ENCODE measurements at places on chromosomes 6 and 20. TPM values are rescaled to one million over a fixed set of nuclear protein-coding genes. Genes with fewer than 3 reads are reported as not detected.

UCKL1 gene
- 16.7 TPM for total RNA-seq

DNA sequence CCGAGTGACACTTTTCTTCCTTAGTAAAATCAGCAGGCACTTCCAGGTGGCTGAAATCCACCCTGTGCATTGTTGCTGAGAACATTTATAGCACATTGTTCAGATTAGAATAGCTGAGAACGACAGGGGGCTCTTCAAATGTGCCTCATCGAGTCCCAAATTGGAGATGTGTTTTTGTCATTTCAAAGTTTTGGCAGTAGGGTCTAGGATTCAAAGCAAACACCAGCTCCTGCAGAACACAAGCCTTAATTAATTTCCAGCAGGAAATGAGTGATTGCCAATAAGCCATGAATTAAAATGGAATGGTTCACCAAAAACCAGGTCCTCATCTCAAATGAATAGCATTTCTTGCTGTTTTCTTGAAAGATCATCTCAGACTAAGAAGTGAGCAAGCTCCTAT lies 171.6 kb downstream of the PLCB1 start:
- H3K36me3 ChIP-seq = no peaks in the 10 kb centered on the region
- no peak for DNase-seq
- H3K4me1 ChIP-seq = peaks cover 2% of the 10 kb centered on the region

- H3K4me3 ChIP-seq = no peak overlapping the region
- peak; percentile 38 for DNase-seq
- H3K27me3 ChIP-seq = no peaks in the 10 kb centered on the region
- H3K4me1 ChIP-seq = peaks cover 6% of the 10 kb centered on the region
- H3K36me3 ChIP-seq = peaks cover 15% of the 10 kb centered on the region
- H3K27ac ChIP-seq = no peak overlapping the region
These were observed 36.9 kb downstream of the TRPC4AP start for GRCh38 chr20:35055445-35056276.

DNA sequence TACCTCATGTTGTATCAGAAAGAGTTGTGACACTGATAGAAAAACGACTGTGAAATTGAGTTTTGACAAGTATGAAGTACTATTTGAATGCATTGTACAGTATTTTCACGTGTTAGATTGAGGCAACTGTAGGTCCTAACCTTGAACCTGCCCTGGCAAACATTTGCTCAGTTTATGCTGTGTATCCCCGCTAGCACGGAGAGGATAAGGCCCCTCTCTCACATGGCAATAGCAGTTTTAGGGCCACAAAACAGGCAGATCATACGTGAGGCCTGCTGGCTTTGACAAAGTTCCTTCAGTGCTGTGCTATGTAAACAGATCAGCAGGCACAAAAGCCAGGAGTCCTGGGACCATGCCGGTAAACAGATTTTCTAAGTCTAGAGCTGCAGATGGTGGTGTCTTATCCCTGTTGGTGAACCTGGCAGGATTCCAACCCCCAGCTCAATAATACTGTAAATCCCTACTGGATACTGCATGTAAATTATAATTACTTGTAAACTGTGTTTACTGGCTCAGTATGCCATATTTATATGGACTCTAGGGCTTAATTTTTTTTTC lies 23.8 kb upstream of the FAM217A start:
- no peak for DNase-seq
- peaks cover 29% of the 10 kb centered on the region for H3K27me3 ChIP-seq
- H3K4me3 ChIP-seq = no peak overlapping the region
- no peaks in the 10 kb centered on the region for H3K4me1 ChIP-seq
- no peak overlapping the region for H3K27ac ChIP-seq

GRCh38 chr6:135922174-135922573 lies 70.7 kb downstream of the PDE7B start:
- peaks cover 11% of the 10 kb centered on the region for H3K4me1 ChIP-seq
- peak overlapping the region; percentile 69 for H3K27ac ChIP-seq
- H3K4me3 ChIP-seq = no peak overlapping the region

GRCh38 chr20:33992923-33993575 lies 662 bp upstream of the RALY start:
- peaks cover 8% of the 10 kb centered on the region for H3K4me1 ChIP-seq
- no peaks in the 10 kb centered on the region for H3K27me3 ChIP-seq
- DNase-seq = peak; percentile 99
- peak overlapping the region; percentile 88 for H3K4me3 ChIP-seq

PPP1R3G gene
- total RNA-seq = 0.18 TPM

DNA sequence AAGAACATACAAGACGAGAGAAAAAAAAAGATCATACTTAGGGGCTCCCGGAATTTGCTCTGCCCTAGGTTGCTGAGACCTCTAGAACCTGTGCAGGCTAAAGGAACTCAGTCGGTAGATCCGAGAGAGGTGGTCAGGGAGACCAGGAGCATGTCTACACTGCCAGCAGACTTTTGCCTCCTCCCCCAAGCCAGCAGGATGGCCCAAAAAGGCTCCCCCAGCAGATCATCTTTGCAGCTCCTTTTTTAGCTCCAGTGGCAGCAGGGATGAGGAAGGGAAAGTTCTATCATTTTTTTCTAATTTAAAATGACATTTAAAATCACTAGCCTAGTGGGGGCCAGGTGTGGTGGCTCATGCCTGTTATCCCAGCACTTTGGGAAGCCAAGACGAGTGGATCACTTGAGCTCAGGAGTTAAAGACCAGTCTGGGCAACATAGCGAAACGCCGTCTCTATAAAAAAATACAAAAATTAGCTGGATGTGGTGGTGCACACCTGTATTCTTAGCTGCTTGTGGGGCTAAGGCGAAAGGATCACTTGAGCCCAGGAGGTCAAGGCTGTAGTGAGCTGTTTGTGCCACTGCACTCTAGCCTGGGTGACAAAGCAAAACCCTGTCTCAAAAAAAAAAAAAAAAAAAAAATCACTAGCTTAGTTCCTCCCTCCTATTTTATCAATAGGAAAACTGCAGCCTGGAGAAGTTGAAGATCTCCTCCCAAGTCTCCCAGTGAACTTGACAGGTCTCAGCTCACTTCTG lies 69.3 kb upstream of the MYL9 start:
- H3K36me3 ChIP-seq = peaks cover 9% of the 10 kb centered on the region
- H3K27ac ChIP-seq = no peak overlapping the region
- no peak overlapping the region for H3K4me3 ChIP-seq
- DNase-seq = no peak
- H3K27me3 ChIP-seq = no peaks in the 10 kb centered on the region

- H3K4me3 ChIP-seq = no peak overlapping the region
- H3K27ac ChIP-seq = no peak overlapping the region
- no peaks in the 10 kb centered on the region for H3K27me3 ChIP-seq
- H3K4me1 ChIP-seq = peaks cover 2% of the 10 kb centered on the region
- DNase-seq = no peak
These were observed 162.3 kb upstream of the PDE10A start for GRCh38 chr6:165825256-165825815.

GRCh38 chr20:61960836-61961235 lies 104.8 kb downstream of the TAF4 start:
- DNase-seq = no peak
- no peaks in the 10 kb centered on the region for H3K4me1 ChIP-seq
- H3K27ac ChIP-seq = no peak overlapping the region

DNA sequence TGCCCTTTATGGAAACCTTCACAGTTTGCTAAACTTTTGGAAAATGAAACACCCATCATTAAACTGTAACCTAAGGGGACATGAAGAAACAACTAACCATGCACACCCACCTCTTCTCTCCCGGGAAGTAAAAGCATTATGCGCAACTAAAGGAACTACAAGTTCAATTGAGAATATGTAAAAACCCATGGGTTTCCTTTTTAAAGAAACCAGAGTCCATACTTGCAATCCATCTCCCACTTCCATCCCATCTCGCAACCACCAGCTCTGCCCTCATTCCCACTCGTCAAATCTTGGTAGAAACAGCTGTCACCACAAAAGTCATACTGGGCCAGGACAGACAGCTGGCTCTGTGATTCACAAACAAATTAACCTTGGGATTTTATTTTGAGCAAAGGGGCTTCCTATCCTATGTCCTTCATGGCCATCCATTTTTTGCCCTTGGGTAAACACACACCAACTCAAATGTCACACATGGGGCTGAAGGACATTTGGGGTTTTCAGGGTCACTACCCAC lies 81.5 kb downstream of the HAO1 start:
- H3K27me3 ChIP-seq = peaks cover 1% of the 10 kb centered on the region
- H3K4me1 ChIP-seq = no peaks in the 10 kb centered on the region
- DNase-seq = no peak

DNA sequence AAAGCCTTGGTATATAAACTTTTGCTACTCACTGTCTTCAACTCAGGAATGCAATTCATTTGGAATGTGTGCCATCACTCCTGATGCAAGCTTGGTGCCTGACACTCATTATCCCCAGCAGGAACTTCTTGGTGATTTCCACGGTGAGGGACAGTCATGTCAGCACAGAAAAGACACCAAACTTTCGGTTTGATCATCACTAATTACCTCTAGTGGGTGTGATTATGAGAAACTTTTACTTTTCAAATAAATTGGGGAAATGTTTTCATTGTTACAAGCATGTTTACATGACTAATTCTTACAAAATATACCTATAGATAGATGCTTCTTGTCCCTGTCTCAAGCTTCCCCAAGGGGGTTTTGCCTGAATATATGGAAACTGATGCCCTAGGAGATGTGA lies 40.9 kb downstream of the RPP40 start:
- no peaks in the 10 kb centered on the region for H3K36me3 ChIP-seq
- no peaks in the 10 kb centered on the region for H3K4me1 ChIP-seq
- H3K27me3 ChIP-seq = no peaks in the 10 kb centered on the region
- H3K27ac ChIP-seq = no peak overlapping the region
- no peak overlapping the region for H3K4me3 ChIP-seq
- no peak for DNase-seq

- H3K4me1 ChIP-seq = no peaks in the 10 kb centered on the region
- no peaks in the 10 kb centered on the region for H3K27me3 ChIP-seq
- DNase-seq = peak; percentile 71
- no peak overlapping the region for H3K27ac ChIP-seq
- peaks cover 2% of the 10 kb centered on the region for H3K36me3 ChIP-seq
These were observed 43.7 kb downstream of the TRMT11 start for GRCh38 chr6:126030045-126030444.

FARS2 gene
- 28.9 TPM for total RNA-seq

DNA sequence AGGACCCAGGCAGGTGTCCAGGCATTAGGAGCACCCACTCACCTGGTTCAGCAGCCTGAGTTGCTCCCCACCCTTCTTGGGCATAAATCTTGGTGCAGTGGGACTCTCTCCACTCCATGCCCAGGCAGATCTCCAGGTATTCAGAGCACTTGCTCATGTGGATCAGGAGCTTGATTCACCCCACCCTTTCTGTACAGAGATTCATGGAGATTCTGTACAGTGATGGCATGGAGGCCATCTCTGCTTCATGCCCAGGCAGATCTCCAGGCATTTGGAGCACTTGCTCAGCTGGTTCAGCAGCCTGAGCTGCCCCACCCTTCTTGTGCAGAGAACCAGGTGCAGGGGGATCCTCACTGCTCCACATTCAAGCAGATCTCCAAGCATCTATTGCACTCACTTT lies 44.1 kb downstream of the BEND6 start:
- H3K27ac ChIP-seq = no peak overlapping the region
- H3K4me3 ChIP-seq = no peak overlapping the region
- H3K36me3 ChIP-seq = peaks cover 3% of the 10 kb centered on the region

- no peak overlapping the region for H3K4me3 ChIP-seq
- no peaks in the 10 kb centered on the region for H3K27me3 ChIP-seq
- H3K27ac ChIP-seq = peak overlapping the region; percentile 10
- H3K4me1 ChIP-seq = peaks cover 51% of the 10 kb centered on the region
- DNase-seq = no peak
These were observed 11.3 kb downstream of the NT5E start for GRCh38 chr6:85460921-85461797.

CAGE1 gene
- total RNA-seq = not detected

ASIP gene
- total RNA-seq = not detected

GGT7 gene
- 3.3 TPM for total RNA-seq

GRCh38 chr6:38522322-38522721 lies 117.4 kb downstream of the BTBD9 start:
- H3K27ac ChIP-seq = no peak overlapping the region
- DNase-seq = peak; percentile 88
- no peak overlapping the region for H3K4me3 ChIP-seq
- H3K27me3 ChIP-seq = no peaks in the 10 kb centered on the region

DNA sequence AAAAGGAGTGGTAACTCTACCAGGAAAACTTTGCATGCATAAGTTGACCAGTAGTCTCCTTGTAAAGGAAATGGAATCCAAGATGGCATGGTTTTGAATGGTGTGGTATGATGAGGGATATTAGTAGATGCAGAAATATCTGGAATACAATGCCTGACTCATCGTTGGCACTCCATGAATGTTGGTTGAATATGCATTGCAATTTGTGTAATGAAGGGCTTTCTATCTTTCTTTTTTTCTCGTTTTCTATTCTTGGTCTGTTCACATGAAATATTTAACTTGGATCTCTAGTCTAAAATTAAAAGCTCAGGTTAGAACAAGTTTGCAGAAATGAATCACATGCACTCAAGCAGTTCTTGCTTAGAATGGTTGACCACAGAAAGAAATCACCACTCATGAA lies 277.3 kb upstream of the PRND start:
- H3K27ac ChIP-seq = no peak overlapping the region
- no peak overlapping the region for H3K4me3 ChIP-seq
- H3K36me3 ChIP-seq = no peaks in the 10 kb centered on the region
- DNase-seq = peak; percentile 46

NOTCH4 gene
- total RNA-seq = 2.2 TPM

DNA sequence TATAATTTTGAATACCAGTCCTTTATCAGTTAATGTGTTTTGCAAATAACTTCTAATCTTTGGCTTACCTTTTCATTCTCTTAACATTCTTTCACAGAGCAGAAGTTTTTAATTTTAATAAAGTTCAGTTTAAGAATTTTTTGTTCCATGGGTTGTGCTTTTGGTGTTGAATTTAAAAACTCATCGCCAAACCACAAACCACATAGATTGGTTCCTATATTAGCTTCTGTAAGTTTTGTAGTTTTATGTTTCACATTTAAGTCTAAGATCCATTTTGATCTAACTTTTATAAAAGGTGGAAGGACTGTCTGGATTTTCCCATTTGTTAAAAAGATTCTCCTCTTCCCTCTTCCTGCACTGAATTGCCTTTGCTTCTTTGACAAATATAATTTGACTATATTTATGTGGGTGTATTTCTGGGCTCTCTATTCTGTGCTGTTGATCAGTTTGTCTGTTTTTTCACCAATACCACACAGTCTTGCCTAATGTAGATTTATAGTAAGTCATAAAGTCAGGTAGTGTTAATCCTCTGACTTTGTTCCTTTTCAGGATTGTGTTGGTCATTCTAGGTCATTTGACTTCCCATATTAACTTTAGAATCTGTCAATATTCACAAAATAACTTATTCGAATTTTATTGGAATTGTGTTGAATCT lies 17.5 kb upstream of the SDCBP2 start:
- H3K36me3 ChIP-seq = 0 out of 2 replicates have a peak, but pooled peaks cover 1% of the 10 kb centered on the region
- H3K4me3 ChIP-seq = no peak overlapping the region
- no peak overlapping the region for H3K27ac ChIP-seq
- H3K27me3 ChIP-seq = no peaks in the 10 kb centered on the region
- peaks cover 15% of the 10 kb centered on the region for H3K4me1 ChIP-seq
- DNase-seq = no peak

DNA sequence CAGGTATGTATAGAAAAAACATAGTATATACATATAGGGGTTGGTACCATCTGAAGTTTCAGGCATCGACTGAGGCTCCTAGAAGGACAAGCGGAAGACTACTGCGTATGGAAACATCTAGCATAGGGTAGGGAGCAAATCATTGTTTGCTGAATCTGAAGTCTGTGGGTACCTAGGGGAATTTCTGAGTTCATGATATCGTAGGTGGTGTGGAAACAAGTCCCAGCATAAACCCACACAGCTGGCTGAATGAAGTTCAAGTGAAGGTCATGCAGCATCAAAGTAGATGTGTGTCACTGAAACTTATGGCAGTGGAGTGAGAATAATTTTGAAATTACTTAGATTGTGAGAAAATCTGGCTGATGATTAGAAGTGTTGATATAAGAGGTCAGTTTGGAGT lies 39.4 kb downstream of the MAP7 start:
- no peak overlapping the region for H3K27ac ChIP-seq
- DNase-seq = no peak
- H3K36me3 ChIP-seq = no peaks in the 10 kb centered on the region
- peaks cover 12% of the 10 kb centered on the region for H3K27me3 ChIP-seq
